GM23338 (cell line): ENCODE measurements at places on chromosomes 1 and 21.

- no peak for DNase-seq
Observed at GRCh38 chr1:171844381-171844780, 3.1 kb downstream of the DNM3 start.

DNA sequence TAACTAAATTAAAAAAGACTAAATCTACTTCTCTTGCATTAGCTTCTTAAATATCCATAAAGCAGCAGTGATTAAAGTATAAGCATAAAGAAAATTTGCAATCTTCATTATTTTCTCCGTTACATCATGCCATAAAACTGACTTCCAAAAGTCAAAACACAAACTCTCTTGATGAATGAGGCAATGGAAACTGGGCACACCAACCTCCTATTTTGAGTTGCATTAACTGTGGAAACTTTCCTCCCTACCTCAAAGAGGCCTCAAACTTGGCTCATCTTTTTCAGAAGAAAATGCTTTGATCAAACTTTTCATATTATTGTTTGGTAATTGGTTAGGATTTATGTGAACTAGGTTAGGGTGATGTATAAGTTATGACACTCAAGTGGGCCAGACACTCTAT, 4.1 kb upstream of the BTG3 start:
- no peak for DNase-seq

- DNase-seq: peak; percentile 54
Observed at GRCh38 chr1:8816831-8817411, 519 bp downstream of the RERE start.

- no peak for DNase-seq
Observed at GRCh38 chr1:240308096-240308495, 216.4 kb downstream of the FMN2 start.

DNA sequence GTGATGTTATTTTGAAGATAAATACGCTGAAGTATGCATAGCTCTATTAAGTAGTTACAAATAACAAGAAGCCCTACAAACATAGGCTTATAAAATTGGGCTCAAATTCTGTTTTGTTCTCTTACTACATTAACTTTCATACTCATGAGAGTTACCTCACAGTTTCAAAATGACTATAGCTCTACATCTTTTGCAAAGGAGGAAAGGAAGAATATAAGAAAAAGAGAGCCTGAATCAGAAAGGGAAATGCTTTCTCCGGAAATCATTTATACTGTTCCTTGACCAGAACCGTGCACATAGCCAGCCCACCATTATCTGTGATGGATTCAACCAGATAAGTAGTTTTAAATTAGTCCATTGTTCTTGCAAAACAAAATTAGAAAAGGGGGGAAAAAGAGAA, 1252.1 kb downstream of the NCAM2 start:
- DNase-seq: no peak

GRCh38 chr1:68975212-68975933, 478.5 kb upstream of the DEPDC1 start:
- DNase-seq: peak; percentile 80

- no peak for DNase-seq
Observed at GRCh38 chr1:1626207-1627141, 5.5 kb upstream of the MMP23B start.

DNA sequence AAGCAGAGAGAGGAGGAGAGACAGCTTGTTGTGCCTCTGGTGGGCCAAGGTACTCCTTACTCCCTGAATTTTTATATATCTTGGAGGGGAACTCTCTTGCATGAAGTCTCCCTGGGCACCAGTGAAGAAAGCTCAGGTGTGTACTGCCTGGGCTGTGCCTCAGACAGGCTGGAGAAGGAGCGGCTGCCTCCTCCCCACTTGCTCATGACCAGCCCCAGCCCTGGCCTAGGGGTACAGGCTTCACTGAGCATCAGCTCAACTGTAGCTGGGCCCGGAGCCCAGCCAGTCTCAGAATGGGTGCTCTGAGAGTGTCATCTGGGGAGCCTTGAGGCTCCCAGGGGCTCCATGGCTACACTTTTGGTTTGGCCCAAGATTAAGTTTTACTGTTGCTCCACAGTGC, 44.8 kb upstream of the TENT5C start:
- no peak for DNase-seq

GRCh38 chr1:229224308-229224707, 46.6 kb upstream of the RAB4A start:
- DNase-seq: no peak
